ENCODE measurements at places on chromosomes 1 and 21.

DNA sequence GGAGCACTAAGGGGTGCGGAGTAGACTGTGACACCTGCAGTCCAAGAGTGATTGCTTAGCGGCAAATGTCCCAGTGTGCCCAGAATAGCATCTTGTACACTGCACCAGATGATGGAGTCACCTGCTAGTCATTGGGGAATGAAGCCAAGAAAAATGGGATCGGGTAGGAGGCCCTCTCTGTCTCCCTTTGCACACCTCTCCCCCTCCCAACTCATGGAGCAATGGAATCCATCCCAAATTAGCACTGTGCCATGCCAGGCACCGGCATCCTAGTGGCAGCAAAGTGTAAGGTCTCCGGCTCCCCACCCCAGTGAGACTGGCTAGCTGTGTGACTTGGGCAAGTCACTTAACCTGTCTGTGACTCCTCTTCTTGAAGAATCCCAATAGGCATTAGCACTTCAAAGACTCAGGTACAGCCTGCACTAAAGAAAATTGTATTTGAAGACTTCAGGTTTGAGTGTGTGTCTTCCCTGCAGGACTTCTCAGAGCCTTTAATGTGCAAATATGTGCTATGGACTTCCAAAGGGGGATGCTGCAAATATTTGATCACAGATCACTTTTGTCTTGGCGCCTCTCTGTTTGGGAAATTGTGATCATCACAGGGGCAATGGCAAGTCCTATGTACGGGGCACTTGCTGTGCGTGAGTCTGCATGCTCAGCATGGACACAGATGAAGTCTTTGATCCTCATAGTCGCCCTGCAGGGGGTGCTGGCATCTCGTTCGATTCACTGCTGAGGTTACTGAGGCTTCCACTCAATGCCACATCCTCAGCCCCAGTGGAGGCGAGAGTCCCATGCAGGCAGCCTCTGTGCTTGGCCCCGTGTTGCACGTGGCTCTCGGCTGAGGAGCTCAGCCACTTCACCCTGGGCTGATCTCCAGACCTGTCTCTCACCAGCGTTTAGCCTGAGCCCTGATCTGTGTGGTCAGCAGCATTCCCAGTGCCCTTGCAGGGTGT lies 272.9 kb upstream of the C1orf174 start:
- DNase-seq = peak; percentile 40

DNA sequence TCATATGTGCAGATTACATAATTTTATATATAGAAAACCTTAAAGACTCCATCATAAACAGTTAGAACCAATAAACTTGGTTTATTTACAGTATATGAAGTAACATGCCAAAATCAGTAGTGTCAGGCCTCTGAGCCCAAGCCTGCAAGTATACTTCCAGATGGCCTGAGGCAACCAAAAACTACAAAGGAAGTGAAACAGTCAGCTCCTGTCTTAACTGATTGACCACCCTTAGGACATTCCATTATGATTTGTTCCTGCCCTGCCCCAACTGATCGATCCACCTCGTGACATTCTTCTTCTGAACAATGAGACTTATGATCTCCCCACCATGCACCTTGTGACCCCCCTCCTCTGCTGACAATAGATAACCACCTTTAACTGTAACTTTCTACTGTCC lies 630.3 kb downstream of the AMY1C start:
- no peak for DNase-seq

GRCh38 chr1:9279172-9279840 lies 13.4 kb upstream of the SPSB1 start:
- no peak for DNase-seq

DNA sequence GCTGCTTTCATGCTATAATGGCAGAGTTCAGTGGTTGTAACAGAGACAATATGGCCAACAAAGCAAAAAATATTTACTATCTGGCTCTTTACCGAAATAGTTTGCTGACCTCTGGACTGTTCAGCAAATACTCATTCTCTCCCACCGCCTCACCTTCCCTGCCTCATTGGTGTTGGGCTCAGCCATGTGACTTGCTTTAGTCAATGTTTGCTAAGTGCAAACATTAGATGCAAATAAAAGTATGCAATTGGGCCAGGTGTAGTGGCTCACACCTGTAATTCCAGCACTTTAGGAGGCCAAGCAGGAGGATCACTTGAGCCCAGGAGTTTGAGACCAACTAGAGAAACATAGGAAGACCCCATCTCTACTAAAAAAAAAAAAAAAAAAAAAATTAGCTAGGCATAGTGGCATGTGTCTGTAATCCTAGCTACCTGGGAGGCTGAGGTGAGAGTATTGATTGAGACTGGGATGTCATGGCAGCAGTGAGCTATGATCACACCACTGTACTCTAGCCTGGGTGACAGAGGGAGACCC lies 55.1 kb downstream of the RPL5 start:
- no peak for DNase-seq

DNA sequence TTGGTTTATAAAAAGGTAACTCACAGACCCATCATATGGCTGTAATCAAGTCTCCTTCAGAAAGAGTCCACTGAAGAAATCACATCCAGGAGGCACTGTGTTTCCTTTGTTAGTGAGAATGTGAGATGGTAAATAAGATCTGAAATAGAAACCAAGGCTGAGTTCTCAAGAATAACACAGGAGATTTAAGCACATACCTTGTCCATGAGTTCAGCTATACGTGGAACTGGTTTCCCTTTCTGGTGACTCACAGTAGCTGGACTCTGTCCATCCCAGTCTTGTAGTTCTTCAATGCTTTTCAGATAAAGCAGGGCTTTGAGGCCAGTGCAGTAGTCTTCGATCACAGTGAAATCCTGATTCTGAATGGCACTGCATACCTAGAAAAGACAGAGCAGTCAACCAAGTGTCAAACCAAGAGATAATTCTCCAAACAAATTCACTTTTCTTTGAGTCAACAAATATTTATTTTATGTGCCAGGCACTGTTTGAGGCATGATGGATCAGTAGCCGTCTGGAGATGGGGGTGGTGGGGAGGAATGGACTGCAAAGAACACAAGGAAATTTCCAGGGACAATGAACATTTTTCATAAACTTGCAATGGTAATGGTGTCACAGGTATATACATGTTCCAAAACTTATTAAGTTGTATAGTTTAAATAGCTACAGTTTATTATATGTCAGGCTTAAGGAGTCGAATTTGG lies 471.4 kb downstream of the PTBP2 start:
- DNase-seq = no peak

- DNase-seq = no peak
Measured at GRCh38 chr1:7680207-7680954, 90.7 kb upstream of the VAMP3 start.

DNA sequence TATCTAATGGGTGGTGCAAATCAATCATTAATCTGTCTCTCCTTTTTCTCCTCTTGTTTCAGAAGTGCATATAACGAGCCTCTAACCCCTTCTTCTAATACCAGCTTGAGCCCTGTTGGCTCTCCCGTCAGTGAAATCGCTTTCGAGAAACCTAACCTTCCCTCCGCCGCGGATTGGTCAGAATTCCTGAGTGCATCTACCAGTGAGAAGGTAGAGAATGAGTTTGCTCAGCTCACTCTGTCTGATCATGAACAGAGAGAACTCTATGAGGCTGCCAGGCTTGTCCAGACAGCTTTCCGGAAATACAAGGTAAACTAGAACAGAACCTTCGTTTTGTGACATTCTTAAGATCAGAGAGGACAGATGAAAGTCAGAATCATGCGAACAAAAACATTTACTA lies 25.3 kb upstream of the VAMP3 start:
- no peak for DNase-seq

DNA sequence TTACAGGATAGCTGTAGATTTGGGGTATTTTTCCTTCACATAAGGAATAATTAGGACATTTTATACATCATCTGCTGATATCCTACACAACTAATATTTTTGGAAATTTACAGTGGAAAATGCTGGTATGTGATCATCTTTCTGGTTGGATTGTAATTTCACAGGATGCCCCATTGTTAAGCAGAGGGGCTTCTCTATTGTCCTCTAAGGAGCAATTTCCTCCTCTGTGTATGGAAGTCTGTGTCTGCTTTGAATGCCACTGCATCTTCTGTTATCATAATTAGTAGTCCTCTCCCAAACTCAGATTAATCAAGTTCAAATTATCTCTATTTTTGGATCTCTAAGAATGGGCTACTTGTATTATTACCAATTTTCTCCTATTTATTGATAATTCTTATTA lies 988.1 kb upstream of the B3GALT2 start:
- DNase-seq = no peak

- no peak for DNase-seq
Measured at GRCh38 chr1:223198628-223198965, 55.5 kb upstream of the TLR5 start.

GRCh38 chr1:153553830-153554541 lies 4.9 kb upstream of the S100A3 start:
- no peak for DNase-seq

- peak; percentile 67 for DNase-seq
Measured at GRCh38 chr1:154992721-154993571, 440 bp upstream of the LENEP start.

DNA sequence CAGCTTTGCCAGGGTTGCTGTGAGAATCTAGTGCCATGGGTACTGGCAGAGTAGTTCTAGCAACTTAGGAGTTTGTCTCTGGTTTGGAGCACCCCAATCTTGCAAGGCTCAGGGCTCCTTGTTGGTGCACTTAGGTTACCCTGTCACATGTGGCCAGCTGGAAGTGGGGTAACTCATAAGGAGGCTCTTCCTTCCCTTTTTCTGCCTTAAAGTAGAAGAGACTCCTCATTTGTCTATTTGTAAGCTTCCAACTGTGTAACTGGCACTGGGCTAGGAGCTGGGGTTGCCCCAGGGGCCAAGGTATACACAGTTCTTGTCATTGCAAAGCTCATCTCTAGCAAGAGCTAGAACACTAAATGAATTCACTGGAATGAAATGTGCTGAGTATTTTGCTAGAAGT lies 10.6 kb downstream of the MROH7 start:
- no peak for DNase-seq

GRCh38 chr1:204469304-204469703 lies 25.3 kb downstream of the PIK3C2B start:
- DNase-seq = no peak

GRCh38 chr1:19412654-19413053 lies 72.7 kb downstream of the CAPZB start:
- DNase-seq = no peak

- DNase-seq = no peak
Measured at GRCh38 chr21:17435565-17436543, 77.0 kb upstream of the CXADR start.

- DNase-seq = peak; percentile 71
Measured at GRCh38 chr1:181033128-181033798, 520 bp upstream of the MR1 start.

- DNase-seq = peak; percentile 69
Measured at GRCh38 chr1:156627313-156627880, 8.2 kb downstream of the HAPLN2 start.

GRCh38 chr1:30652152-30652841 lies 71.1 kb downstream of the MATN1 start:
- DNase-seq = no peak

DNA sequence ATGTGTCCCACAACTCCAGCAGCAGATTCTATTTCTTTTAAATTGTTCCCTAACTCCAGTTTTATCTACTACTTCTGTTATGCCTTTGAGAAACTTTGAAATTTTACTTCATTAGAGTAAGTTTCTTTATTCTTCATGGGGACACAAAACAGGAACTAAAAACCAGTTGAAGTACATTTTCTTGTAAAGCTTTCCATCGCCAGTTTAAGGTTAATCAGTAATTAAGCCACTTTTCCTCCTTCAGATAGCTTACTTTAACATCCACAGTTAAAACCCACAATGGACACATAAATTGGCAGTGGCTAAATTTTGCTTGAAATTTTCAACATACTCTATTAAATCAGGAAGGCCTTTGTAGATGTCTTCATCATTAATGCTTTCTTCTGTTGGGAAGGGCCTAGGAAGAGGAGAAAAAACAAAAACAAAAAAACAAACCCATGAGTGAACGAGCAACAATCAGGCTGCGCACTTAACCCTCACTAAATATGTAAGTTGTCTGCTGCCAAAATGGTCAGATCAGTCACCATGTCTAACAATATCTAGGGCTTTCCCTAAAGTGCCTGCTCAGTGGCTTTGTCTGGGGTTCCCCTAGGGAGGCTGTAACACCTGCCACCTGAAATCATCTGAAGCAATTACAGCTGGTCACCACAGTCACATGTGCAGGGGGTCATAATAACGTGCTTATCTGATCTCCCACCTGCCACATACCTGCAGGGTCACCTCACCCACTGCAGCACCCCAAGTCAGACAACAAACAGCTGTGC lies 187.9 kb downstream of the VAV3 start:
- no peak for DNase-seq

DNA sequence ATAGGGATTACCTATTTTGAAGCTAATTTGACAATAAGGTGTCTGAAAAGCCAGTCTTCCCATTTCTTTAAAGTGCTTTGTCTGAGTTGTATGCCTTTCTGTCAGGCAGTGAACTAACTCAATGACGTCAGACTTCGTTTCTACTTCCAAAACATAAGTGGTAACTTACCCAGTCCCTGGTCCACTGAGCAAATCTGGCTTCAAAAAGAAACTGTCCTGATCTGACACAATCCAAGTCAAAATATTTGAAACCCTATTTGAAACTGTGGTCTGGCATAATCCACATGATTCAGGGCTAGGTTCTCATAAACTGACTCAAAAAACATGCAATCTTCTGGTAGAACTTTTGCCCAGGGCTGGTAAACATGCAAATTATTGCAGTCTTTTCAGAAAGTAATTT lies 34.0 kb downstream of the DIRAS3 start:
- no peak for DNase-seq

DNA sequence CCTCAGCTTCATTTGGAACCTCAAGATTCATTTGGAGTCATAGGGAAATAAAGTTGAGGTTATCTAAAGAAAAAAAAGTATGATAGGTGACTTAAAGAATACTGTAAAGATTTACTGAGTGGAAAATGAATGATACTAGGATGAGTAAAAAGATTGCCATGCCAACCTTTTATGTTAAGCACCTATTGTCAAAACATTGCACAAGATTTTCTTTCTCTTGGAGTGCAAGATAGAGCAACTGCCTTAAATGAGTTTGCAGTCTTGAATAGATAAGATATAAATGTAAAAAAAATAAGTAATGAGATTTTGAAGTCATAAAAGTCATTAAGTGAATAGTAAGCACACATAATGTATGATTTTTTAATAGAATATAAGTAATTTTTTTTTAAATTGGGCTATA lies 5.1 kb upstream of the ANGPTL1 start:
- DNase-seq = no peak

DNA sequence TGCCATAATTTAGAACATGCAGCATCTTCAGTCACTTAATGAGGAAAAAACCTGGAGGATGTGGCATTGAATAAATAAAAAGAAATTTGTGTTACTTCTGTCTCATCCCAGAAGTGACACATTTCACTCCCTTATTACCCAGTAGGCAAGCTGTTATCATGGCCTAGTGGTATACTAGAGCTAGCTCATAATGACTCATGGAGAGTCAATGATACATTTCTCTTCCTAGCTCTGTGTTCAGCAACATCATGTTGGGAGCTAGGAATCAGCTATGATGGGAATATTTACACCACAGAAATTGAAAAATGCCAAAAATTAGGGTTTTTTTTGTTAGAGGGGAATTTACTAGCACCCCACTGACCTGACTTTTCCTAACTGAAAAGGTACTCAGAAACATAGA lies 182.7 kb downstream of the HMCN1 start:
- no peak for DNase-seq

GRCh38 chr21:27645285-27645684 lies 678.4 kb upstream of the ADAMTS5 start:
- no peak for DNase-seq
